ENCODE measurements at places on chromosomes 3 and 15.
A peak's percentile ranks its signal among the peaks of the same experiment; 100 is the strongest.

DNA sequence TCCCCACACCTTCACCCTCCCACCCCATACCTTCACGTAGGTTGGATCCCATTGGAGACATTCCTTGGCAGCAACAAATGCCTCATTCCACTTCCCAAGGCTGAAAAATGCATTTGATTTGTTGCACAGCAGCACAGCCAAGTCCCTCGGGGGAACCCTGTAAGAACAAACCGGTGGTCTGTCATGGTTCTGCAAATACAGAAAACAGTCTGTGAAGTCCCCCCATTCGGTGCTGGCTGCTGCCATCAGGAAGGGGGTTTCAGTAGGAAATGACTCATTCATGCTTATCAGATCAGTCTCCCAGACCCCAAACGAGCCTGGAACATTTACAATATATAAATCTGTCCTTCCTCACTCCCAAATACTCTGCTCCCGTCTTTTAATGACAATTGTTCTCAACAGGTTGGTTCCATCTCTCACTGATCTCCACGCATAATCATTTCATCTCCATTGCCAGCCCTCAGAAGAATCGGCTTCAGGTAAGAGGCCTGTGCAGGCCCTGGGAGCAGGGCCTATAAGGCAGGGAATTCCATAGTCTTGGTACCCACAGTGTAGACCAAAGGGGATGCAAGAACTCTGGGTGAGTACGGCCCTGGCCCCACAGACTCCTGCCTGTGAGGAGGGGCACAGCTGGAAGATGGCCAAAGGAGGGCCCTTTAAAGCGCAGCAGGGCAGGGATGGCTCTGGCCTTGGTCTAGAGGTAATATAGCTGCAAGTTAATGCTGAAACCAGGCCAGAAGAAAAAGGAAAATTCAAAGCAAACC, 41.6 kb downstream of the TRANK1 start:
- DNase-seq = no peak

GRCh38 chr3:34256791-34257190, 458.4 kb downstream of the PDCD6IP start:
- DNase-seq = no peak

GRCh38 chr15:73677146-73677607, 7.0 kb upstream of the CD276 start:
- DNase-seq = peak; percentile 7

GRCh38 chr3:173440514-173440913, 43.0 kb downstream of the NLGN1 start:
- DNase-seq = no peak

GRCh38 chr3:134690226-134690625, 39.4 kb upstream of the KY start:
- no peak for DNase-seq

- DNase-seq = peak; percentile 16
Measured at GRCh38 chr15:61831505-61831921, 228.7 kb downstream of the VPS13C start.
